Naive thymus-derived CD4-positive, alpha-beta T cell (primary cell): ENCODE measurements at places on chromosomes 1 and 21. TPM values are rescaled to one million over a fixed set of nuclear protein-coding genes. Genes with fewer than 3 reads are reported as not detected.

Gene KLF17
- total RNA-seq = not detected

Gene HPDL
- total RNA-seq = 6.7 and 7.5 TPM in 2 replicates

Gene SLC30A10
- not detected in 2 replicates for total RNA-seq

Gene NFASC
- total RNA-seq = not detected

Gene CD1C
- not detected for total RNA-seq

Gene BMP8A
- total RNA-seq = not detected

Gene LIPI
- not detected for total RNA-seq
